ENCODE measurements at places on chromosomes 3 and 15.

DNA sequence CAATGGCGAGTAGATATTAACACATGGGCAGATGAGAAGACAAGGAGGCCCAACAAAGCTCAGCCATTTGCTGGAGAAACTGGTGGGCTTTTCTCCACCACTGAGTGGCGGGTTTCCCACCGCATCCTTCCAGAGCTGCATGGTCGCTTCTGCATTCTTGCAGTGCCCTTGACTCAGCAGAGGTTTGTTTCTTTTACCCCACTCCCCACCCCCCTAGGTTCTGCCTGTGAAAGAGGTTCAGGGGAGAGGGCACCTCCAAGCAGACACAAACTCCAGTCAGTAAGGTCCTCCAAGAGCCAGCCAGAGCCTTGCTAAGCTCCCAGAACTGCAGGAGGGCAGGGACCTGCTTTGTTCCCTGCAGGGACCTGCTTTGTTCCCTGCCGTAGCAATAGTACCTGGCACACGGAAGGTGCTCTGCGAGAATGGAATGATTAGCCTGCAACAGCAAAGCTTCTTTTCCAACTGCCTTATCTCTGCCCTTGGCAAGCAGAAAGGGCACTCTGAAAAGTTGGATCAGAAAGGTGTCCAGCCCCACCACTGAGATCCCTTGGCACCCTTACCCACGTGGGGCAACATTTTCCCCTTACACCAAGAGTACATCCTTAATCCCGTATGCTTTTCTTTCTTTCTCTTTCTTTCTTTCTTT is 1.4 kb downstream of the PAQR5 start:
- H3K27ac ChIP-seq: no peak overlapping the region
- peaks cover 75% of the 10 kb centered on the region for H3K27me3 ChIP-seq
- H3K4me3 ChIP-seq: no peak overlapping the region

DNA sequence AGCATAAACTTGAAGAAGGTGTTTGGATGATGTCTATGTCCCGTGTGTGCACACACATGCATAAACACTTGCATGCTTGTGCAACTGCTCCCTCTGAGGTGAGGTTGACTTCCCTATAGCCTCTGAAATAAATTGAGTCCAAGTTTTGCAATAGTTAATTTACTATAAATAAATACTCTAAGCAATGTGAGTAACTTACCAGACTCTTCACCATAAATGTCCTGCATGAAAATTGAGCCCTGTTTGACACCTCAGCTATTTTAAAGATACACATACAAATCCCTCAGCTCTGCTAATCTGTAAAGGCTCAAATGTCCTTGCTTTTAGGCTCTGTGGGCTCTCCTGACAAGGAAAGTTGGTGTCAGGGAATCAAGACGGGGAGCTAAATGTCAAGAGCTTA is 37.1 kb downstream of the GJD2 start:
- H3K36me3 ChIP-seq: no peaks in the 10 kb centered on the region
- no peaks in the 10 kb centered on the region for H3K27me3 ChIP-seq
- no peak overlapping the region for H3K4me3 ChIP-seq
- H3K4me1 ChIP-seq: peaks cover 26% of the 10 kb centered on the region
- no peak overlapping the region for H3K27ac ChIP-seq

DNA sequence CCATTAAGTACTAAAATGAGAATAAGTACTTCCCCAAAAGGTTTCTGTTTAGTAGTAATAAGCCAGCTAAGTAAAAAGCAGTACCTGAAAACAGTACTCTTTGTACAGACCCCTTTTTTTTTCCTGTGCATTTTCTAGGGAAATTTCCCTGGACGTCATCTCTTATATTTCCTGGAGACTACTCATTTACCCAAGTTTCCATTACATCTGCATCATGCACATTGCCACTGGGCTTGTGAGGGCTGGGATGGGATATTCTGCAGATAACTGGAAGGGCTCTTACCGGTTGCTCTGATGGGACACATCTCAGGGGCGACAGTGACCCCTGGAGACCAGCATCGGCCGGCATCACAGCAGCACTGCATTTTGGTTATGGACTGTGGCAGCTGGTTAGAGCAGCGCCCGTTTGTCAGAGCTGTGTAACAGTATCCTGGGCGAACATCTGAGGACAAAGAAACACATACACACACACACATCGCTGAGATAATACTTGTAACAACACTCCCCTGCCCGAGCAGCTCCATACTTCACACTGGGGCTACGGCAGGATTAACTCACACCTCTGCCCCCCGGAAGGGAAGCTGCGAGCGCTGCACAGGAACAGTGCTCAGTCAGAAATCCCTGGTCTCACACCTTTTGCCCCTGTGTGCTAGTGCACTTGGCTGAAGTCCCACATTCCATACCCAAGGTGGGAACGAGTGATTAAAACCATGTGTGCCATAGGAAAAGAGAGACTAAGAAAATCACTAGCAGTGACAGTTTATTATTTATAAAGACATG is 124.9 kb downstream of the FBN1 start:
- H3K27ac ChIP-seq: no peak overlapping the region
- no peak overlapping the region for H3K4me3 ChIP-seq
- no peak for DNase-seq
- no peaks in the 10 kb centered on the region for H3K27me3 ChIP-seq
- H3K36me3 ChIP-seq: peaks cover 13% of the 10 kb centered on the region

- no peak for DNase-seq
- peaks cover 10% of the 10 kb centered on the region for H3K4me1 ChIP-seq
- no peaks in the 10 kb centered on the region for H3K27me3 ChIP-seq
- no peak overlapping the region for H3K4me3 ChIP-seq
- H3K36me3 ChIP-seq: no peaks in the 10 kb centered on the region
Measured at GRCh38 chr15:35777061-35777460, 231.1 kb upstream of the DPH6 start.

DNA sequence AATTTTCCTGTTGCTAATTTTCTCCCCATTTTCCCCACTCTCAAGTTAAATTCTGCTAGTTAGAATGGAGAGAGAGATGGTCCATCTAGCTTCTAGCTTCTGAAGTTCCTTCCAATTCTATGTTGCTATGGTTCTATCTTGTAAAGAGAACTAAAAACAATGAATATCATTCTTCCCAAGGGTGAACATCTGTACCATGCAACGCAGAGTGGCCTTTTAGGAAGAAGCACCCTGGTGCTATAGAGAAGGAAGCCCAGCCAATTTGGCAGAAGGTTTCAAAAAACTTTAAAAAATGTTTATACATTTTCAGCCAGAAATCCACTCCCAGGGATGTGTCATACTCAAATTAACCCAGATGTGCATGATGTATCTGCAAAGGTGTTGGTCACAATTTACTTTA is 149.1 kb downstream of the SEMA6D start:
- H3K27me3 ChIP-seq: peaks cover 3% of the 10 kb centered on the region
- H3K27ac ChIP-seq: no peak overlapping the region
- no peak overlapping the region for H3K4me3 ChIP-seq
- H3K4me1 ChIP-seq: no peaks in the 10 kb centered on the region
- H3K36me3 ChIP-seq: peaks cover 2% of the 10 kb centered on the region

DNA sequence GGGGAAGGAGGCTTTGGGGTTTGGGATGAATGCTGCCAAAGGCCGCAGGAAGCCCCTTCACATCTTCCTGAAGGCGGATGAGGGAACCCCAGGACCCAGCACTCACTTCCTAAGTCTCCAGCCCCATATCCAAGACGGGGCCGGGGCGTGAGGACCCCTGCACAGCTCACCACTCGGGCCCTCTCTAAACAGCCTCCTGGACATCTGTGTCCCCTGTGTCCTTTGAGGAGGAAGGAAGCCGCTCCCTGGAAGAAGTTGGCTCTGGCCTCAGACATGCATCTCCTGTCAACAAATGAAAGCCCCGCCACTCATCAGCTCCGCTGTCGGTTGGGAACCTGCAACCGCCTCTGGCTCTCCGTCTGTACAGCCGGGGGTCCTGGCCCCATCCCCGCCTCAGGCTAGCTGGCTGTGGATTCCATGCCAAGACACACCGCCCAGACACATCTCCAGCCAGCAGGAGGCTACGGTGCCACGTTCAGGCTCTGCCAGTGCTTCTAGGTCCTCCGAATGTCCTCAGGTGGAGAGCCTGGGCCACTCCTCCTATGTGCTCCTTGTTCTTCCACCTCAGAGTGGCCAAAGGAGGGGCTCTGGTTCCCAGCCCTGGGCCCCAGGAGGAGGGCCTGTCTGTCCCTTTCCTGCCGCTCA is 140.0 kb upstream of the MEF2A start:
- no peaks in the 10 kb centered on the region for H3K27me3 ChIP-seq
- DNase-seq: no peak
- H3K4me3 ChIP-seq: no peak overlapping the region
- H3K36me3 ChIP-seq: no peaks in the 10 kb centered on the region

- no peak for DNase-seq
- peak overlapping the region; percentile 78 for H3K27ac ChIP-seq
- H3K4me3 ChIP-seq: no peak overlapping the region
Measured at GRCh38 chr15:101115393-101115785, 136.5 kb downstream of the CHSY1 start.

DNA sequence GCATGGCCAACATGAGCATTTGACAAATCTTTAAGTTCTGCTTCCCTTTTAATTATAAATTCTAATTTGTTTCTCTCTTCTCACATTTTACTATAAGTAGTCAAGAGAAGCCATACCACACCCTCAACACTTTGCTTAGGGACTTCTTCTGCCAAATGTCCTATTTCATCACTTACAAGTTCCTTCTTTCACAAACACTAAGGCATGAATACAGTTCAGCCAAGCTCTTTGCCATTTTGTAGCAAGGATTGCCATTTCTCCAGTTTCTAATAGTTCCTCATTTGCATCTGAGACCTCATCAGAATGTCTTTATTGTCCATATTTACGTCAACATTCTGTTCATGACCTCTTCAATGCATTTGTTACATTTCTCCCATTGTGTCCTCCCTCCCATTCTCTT is 29.4 kb downstream of the SLC22A14 start:
- no peak overlapping the region for H3K4me3 ChIP-seq
- H3K36me3 ChIP-seq: no peaks in the 10 kb centered on the region
- peaks cover 19% of the 10 kb centered on the region for H3K27me3 ChIP-seq
- no peak for DNase-seq
- H3K27ac ChIP-seq: no peak overlapping the region
- H3K4me1 ChIP-seq: no peaks in the 10 kb centered on the region

GRCh38 chr15:37015451-37015850 is 84.9 kb downstream of the MEIS2 start:
- H3K27me3 ChIP-seq: no peaks in the 10 kb centered on the region
- H3K4me3 ChIP-seq: peak overlapping the region; percentile 1
- peaks cover 72% of the 10 kb centered on the region for H3K4me1 ChIP-seq
- H3K27ac ChIP-seq: peak overlapping the region; percentile 92
- DNase-seq: no peak

GRCh38 chr15:25933456-25934158 is 70.5 kb upstream of the ATP10A start:
- H3K27ac ChIP-seq: peak overlapping the region; percentile 61
- H3K4me1 ChIP-seq: peaks cover 6% of the 10 kb centered on the region
- peak overlapping the region; percentile 75 for H3K4me3 ChIP-seq
- H3K36me3 ChIP-seq: no peaks in the 10 kb centered on the region
- peaks cover 3% of the 10 kb centered on the region for H3K27me3 ChIP-seq

- H3K27me3 ChIP-seq: peaks cover 1% of the 10 kb centered on the region
- no peaks in the 10 kb centered on the region for H3K4me1 ChIP-seq
- H3K27ac ChIP-seq: no peak overlapping the region
- H3K4me3 ChIP-seq: no peak overlapping the region
- H3K36me3 ChIP-seq: no peaks in the 10 kb centered on the region
Measured at GRCh38 chr15:27272427-27272826, 301.4 kb downstream of the GABRG3 start.

DNA sequence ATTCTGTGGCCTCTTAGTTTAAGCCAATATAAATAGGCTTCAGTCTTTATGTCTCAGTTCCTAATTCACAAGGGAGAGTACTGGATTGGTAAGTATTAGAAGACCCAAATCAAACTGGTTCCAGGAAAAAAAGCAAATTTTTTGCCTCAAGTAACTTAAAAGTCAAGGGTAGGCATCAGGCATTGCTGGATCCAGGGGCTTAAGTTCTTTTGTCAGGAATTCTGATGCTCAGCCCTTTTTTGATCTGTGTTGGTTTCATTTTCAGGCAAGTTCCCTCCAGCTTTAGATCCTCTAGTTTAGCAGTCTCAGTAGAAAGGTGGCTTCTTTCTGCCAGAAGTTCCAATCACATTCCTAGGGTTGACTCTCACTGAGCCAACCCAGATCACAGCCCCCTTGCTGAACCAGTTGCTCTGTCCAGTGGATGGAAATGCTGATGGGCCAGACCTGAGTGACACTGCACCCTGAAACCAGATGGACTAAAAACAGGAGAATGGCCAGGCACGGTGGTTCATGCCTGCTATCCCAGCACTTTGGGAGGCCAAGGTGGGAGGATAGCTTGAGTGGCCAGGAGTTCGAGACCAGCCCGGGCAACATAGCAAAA is 253.5 kb downstream of the SHQ1 start:
- no peak overlapping the region for H3K27ac ChIP-seq
- H3K27me3 ChIP-seq: peaks cover 19% of the 10 kb centered on the region
- H3K36me3 ChIP-seq: no peaks in the 10 kb centered on the region
- DNase-seq: no peak
- peaks cover 38% of the 10 kb centered on the region for H3K4me1 ChIP-seq

DNA sequence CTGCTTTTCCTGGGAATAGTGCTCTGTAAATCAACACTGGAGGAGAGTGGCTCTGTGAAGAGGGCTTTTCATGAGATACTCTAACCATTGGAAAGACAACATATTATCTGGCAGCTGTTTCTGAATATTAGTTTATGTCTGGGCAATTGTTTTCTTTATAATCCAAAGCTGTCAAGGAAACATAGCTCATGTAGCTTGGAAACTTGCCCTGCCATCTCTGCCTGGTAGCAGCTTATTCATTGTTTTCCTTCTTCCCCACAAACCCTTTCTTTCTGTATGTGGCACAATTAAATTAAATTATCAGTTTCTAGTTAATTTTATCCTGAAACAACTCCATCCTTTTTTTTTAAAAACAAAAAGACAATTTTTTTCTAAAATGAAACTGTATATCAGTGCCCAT is 160.0 kb downstream of the EDEM1 start:
- H3K4me1 ChIP-seq: peaks cover 7% of the 10 kb centered on the region
- H3K27ac ChIP-seq: no peak overlapping the region
- DNase-seq: no peak

DNA sequence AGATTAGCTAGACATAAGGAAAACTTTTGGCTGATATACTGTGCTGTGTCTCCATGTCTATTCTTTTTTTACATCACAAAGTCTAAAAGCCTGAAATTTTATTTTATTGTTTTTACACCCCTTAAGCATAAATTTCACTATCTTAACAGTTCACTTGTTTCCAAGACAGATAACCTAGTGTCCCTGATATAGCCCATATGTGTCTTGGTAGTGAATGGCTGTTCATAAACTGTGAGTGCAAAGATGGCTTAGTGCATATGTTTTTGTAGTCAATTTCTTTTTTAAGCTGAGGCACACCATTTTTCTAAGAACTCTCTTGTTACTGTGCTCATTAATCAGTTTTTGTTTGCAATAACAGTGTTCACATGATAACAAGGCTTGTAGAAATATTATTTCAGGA is 381.1 kb downstream of the OXSM start:
- H3K27ac ChIP-seq: no peak overlapping the region
- no peak for DNase-seq
- H3K36me3 ChIP-seq: no peaks in the 10 kb centered on the region
- no peak overlapping the region for H3K4me3 ChIP-seq
- H3K4me1 ChIP-seq: peaks cover 5% of the 10 kb centered on the region

GRCh38 chr15:93185796-93186195 is 96.8 kb upstream of the RGMA start:
- DNase-seq: no peak
- H3K4me1 ChIP-seq: peaks cover 18% of the 10 kb centered on the region
- H3K4me3 ChIP-seq: no peak overlapping the region
- peaks cover 48% of the 10 kb centered on the region for H3K27me3 ChIP-seq
- no peaks in the 10 kb centered on the region for H3K36me3 ChIP-seq
- H3K27ac ChIP-seq: no peak overlapping the region
